ENCODE measurements at places on chromosomes 1 and 21.
A peak's percentile ranks its signal among the peaks of the same experiment; 100 is the strongest.

DNA sequence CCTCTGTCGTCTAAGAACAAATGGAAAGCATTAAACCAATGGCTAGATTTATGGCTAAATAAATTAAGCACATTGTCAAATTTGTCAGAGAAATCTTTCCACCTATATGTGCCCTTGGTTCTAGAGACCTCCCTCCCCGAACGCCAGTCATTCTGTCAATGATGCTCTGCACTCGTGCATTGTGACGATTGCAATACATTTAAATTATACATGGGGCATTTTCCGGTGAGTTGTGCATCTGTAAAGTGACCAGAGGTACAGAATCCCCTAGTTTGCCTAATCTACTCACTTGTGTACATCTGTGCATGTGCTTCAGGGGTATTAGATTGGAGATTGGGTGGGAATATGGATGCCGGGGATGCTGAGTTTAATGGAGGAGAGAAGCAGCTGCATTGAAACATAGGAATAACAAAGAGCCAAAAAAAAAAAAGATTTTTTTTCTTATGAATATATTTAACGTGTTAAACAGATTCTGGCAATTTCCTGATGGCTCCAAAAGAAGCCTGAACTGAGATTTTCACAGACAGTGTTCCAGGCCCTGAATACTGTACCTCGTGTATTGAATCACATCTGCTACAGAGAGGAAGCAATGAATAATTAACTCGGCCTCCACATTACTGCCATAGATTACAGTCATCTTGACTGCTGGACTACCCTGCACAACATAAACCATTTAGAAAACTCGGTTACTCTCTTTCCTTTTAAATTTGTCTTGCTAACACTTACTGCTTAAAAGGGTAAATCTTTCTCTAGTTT lies 149.0 kb upstream of the C1orf87 start:
- no peak for DNase-seq

DNA sequence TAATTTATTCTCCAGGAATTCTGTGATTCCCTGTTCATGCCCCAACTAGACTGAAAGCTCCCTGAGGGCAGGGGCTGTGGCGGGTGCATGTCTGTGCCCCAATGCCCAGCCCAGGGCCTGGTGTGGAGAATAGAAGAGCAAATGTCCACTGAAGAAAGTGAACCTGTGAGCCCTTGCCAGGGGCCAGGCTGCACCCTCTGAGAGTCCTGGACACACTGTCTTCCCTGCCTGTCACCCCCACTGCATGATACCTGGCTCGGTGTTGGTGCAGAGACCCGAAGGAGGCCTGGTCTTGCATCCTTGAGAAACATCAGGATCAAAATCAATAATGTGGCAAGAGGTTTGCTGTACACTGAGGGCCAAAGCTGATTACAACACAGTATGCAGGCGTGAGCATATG lies 69.8 kb upstream of the RUNX3 start:
- no peak for DNase-seq

DNA sequence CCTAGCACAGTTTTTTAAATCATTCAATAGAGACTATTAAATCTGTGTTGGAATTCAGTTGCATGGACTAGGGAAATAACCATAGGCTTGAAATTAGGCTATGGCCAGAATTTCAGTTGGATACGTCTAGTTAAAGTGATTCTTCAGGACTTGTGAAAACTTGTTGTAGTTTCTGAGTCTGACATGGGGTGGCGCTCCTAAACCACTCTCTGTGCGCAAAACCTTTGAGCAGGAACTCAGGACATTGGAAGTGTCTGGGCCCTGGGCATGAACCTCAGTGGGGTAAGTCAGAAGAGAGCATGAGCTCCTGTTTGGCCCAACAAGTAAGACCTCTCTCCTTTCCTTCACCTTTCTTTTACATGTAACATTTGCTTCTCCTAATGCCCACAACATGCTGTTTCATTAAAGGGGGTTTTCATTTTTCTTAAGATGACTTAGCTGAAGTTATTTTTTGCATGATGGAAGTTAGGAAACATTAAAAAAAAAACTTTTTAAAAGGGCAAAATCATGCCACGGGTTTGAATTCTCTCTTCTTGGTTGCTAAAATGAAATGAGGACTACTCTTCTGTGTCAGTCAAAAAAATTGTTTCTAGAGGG lies 17.1 kb upstream of the CCDC190 start:
- peak; percentile 38 for DNase-seq

GRCh38 chr1:86335916-86336315 lies 60.2 kb downstream of the ODF2L start:
- DNase-seq: no peak

- no peak for DNase-seq
Measured at GRCh38 chr1:64304823-64305222, 101.4 kb downstream of the UBE2U start.

DNA sequence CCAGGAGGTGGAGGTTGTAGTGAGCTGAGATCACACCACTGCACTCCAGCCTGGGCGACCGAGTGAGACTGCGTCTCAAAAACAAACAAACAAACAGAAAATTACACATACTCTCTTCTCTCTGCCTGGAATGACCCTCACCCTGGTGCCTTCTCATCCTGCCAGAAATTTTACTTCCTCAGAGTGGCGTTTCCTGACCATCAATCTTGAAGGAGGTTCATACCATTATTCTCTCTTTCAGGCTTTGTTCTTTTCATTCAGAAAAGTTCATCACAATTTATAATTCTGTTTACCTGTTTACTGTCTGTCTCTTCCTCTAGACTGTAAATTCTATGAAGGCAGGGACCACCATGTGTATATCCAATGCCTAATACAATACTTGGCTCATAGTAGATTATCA lies 79.3 kb downstream of the RPS6KA1 start:
- no peak for DNase-seq

DNA sequence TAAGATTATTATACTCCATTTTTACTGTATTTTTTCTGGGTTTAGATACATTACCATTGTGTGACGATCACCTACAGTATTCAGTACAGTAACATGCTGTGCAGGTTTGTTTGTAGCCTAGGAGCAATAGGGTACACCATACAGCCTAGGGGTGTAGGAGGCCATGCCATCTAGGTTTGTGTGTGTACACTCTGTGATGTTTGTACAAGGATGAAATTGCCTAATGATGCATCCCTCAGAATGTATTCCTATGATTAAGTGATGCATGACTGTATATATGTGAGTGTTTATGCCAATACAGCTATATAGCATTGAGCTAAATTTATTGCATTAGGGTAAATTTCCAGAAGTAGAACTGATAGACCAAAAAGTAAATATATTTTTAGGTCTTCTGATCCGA lies 23.3 kb downstream of the TUFT1 start:
- no peak for DNase-seq

- DNase-seq: no peak
Measured at GRCh38 chr1:4523551-4523950, 130.9 kb upstream of the AJAP1 start.

DNA sequence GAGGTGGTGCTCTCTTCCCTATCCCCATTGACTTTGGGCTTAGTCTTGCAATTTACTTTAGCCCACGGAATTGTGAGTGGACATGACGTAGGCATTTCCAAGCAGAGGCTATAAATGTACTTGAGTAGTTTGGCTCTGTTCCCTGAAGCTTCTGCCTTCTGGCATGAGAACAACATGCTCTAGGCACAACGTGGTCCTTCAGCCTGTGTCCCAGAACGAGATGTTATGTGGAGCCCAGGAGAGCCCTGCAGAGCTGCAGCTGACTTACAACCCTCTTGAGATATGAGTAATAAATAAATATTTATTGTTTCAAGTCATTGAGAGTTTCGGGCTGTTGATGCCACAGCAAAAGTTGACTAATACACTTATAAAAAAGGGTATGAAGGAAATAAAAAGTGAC lies 105.2 kb upstream of the HMGB4 start:
- DNase-seq: peak; percentile 18

GRCh38 chr1:109503935-109504334 lies 5.6 kb downstream of the AMIGO1 start:
- DNase-seq: no peak

GRCh38 chr21:39456665-39457064 lies 4.9 kb downstream of the SH3BGR start:
- no peak for DNase-seq

DNA sequence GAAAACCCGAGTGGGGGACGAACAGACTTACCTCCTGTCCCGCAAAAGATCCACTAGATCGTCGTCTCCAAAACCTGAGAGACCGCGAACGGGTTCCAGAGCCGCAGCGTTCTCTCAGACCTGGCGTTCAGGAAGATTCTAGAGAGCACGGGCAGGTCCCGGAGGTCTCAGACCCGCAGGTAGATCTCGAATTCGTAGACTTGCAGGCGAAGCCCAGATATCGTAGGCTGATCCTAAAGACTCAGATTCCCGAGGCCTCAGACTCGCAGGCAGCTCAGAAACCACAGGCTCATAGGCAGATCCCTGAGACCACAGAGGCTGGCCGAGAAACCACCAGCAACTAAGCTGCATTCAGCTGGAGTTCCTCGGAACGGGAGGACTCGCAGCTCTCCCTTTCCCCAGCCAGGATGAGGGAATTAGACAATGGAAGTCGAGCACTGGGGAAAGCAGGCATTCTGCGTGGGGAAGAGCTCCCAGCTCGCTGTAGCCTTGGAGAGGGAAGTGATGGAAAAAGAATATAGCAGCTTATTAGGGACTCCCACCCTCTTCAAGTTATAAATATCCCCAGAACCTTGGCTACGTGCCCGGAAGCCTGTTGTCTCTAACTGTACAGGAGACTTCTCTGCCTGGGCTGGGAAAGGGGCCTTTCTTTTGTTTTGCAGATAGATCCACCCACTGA lies at the start of gene ZNF436:
TSS of gene ZNF436 (minus strand) at position 502 of the 679 bp plus-strand sequence. CDS start 1,831 bp downstream, outside the sequence.
- DNase-seq: peak; percentile 50

- no peak for DNase-seq
Measured at GRCh38 chr21:17813353-17813752, 5.8 kb downstream of the C21orf91 start.

GRCh38 chr1:23544444-23545389 lies 13.7 kb upstream of the E2F2 start:
- DNase-seq: no peak

DNA sequence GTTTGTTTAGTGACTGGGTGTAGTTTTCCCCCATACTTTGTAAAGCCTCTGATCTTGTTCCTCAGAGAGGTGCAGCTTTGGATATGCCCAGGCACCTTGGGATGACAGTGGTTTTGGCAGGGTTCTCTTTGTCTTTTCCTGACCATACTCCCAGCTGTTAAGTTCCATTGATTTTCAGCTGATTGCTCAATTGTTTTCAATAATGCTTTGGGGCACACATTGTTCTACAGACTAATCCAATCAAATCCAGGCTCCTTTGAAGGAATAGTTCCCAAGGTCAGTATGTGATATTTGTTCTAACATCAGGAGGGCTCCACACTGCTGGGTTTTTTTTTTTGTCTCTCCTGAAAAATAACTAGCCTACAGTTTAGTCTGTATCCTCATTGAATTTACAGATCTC lies 24.8 kb downstream of the PPP2R5A start:
- no peak for DNase-seq

DNA sequence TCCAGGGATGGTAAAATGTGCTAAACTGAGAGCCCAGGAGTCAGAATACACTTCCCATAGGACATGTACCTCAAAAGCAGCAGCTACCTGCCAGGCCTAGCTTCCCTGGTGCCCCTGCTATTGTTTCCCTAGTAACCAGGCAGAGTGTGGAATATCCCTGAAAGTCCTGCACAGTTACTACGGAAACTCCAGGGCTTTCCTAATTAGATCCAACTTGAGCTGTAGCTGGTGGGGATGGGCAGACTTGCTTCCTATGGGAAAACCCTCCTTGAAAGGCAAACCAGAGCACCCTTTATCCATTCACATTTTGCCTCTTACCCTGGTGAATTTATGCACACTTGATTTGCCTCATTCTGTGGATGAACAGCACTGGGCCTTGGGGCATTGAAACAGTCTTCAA lies 559.9 kb upstream of the PBX1 start:
- DNase-seq: no peak

- DNase-seq: no peak
Measured at GRCh38 chr21:45027241-45028196, 46.9 kb upstream of the ADARB1 start.

GRCh38 chr21:30248844-30249243 lies 32.9 kb upstream of the CLDN8 start:
- no peak for DNase-seq

DNA sequence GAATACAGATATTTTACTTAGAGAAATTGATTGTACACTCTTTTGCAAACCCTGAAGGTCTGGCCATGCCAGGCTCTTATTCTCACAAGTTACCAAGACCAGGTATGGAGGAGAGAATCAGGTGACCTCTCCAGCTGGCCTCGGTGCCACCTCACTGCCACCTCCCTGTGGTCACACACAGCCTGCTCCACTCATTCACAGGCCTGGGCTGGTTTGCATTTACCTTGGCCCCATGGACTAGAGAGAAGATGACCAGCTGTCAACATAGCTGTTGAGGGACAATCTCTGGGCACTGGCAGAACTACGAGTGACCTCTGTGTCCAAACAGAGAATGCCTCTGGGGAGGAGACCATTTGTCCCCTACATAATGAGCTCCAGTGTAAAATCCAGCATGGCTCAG lies 291.2 kb upstream of the RUNX1 start:
- DNase-seq: no peak

DNA sequence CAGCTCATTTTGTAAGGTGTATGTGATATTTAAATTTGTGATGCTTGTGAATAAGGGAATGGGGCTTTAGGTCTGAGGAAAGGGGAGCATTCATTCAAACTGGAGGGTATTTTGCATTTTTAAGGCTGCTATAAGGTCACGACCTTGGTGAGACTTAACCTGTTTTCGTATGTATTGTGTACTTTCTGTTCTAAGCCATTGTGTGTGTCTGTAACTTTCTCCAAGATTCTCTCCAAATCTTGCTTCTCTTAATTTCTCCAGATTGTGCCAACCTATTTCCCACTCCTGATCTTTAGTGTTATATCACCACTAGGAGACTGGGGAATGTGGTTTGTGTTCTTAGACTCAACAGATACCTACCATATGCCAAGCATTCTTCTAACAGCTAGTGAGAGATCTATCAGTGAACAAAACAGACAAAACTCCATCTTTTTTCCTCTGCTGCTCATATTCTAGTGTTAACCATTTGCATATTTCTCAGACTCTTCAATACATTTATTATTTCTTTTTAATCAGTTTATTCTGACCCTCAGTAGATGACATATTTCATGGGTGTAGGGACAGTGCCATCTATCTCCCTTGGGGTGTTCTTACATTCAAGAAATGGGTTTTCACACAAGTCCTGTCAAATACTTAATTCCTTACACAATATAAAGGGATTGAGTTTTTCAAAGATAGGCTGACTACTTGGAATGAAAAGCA lies 27.5 kb downstream of the ATP1B1 start:
- no peak for DNase-seq

- DNase-seq: no peak
Measured at GRCh38 chr21:24259241-24259640, 1348.0 kb downstream of the MRPL39 start.

DNA sequence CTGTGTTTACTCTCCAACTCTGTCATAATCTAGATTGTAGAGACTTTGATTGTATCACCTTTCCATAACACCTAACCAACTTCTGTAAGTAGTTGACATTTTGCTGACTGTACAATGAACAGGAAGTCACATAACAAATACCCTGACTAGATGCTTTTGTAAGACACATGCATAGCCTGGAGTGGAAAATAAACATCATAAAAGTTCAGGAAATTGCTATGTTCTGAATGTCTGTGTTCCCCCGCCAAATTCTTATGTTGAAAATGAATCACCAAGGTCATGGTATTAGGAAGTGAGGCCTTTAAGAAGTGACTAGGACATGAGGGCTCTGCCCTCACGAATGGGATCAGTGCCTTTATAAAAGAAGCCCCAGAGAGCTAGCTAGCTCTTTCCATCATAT lies 40.4 kb upstream of the ZSWIM5 start:
- peak; percentile 73 for DNase-seq

Data from AG09309 (cell line).